Airway epithelial cell (primary cell): ENCODE measurements at places on chromosomes 7 and 10. TPM values are rescaled to one million over a fixed set of nuclear protein-coding genes. Genes with fewer than 3 reads are reported as not detected.

IL2RA gene
- not detected in 2 replicates for total RNA-seq

MYO3A gene
- total RNA-seq, result not detected in 2 replicates

SAMD8 gene
- total RNA-seq, result 14.5 and 18.0 TPM in 2 replicates

CTTNBP2 gene
- total RNA-seq, result 1.0 and 2.5 TPM in 2 replicates

DRGX gene
- total RNA-seq, result not detected in 2 replicates

ACSM6 gene
- not detected in 2 replicates for total RNA-seq

PIP gene
- total RNA-seq, result not detected in 2 replicates

LAMB1 gene
- 68.5 and 91.7 TPM in 2 replicates for total RNA-seq

ADCYAP1R1 gene
- not detected in 2 replicates for total RNA-seq

ATOH7 gene
- not detected in 2 replicates for total RNA-seq

NPFFR1 gene
- total RNA-seq, result not detected in 2 replicates

NDUFB8 gene
- total RNA-seq, result 269 and 275 TPM in 2 replicates
